ENCODE measurements at places on chromosomes 2 and 18.
A peak's percentile ranks its signal among the peaks of the same experiment; 100 is the strongest.

GRCh38 chr18:32360682-32361345 is 109.9 kb downstream of the GAREM1 start:
- DNase-seq = no peak

- no peak for DNase-seq
Measured at GRCh38 chr2:33197198-33197938, 250.6 kb downstream of the LTBP1 start.

GRCh38 chr2:181457741-181458425 is 697 bp downstream of the ITGA4 start:
- DNase-seq = peak; percentile 69

- DNase-seq = no peak
Measured at GRCh38 chr2:186740266-186740665, 46.4 kb downstream of the FAM171B start.

DNA sequence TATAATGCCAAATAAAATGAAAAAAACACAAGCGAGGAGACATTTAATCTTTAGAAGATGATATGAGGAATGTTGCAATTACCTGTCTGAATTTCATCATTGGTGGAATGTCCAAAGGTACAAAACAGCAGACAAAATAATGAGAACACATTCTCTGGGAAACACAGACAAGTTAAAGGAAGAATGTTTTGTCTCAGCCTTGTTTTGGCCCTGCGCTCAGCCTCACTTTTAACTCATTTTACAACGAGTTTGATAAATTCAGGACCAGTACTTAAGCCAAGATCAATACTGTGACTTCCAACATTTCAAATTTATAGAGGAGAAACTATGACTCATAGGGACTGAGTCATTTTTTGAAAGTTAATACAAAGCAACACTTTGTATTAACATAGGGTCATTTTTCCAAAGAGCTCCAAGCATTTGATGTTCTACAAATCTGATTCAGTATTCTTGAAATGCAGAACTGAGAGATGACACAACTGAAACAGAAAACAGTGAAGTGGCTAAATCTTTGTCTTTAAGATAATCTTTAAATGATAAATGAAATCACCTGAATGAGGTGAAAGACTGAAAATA is 833.2 kb upstream of the CHAC2 start:
- DNase-seq = no peak

GRCh38 chr18:76592981-76593381 is 97.9 kb upstream of the ZNF516 start:
- DNase-seq = no peak

- DNase-seq = no peak
Measured at GRCh38 chr2:230885463-230886130, 20.9 kb downstream of the ITM2C start.

DNA sequence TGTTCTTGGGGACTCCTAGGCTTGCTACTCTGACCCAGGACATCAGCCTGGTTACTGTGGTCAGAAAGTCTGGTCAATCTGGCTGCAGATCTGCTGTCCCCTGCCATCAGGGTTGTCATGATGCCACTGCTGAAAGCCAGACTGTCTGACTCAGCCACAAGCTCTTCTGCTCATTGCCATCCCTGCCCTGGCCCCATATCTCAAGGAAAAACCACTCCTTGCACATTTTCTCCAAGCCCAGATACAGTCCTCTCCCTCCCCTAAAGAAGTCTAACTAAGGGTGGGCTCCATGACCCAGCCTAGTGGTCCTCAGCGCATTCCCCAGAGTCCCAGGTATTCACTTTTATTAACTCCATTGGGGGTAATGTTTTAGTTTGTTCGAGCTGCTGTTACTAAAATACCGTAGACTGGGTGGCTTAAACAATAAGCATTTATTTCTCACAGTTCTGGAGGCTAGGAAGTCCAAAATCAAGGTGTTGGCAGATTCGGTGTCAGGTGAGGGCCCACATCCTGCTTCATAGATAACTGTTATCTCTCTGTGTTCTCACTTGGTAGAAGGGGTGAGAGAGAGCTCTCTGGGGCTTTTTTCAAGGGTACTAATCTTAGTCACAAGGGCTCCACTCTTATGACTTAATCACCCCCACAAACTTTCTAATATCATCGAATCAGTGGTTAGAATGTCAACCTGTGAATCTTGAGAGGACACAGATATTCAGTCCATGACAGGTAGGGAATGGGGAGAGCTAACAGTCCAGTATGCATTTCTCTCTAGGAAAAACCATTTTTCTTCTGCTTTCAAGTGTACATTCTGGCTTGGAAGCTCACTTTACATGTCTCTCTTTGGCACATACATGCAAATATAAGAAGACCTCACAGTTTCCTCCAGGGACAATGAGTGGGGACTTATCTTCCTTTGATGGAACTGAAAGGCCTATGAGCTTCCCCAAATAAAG is 94.8 kb upstream of the CXCR4 start:
- DNase-seq = peak; percentile 62

DNA sequence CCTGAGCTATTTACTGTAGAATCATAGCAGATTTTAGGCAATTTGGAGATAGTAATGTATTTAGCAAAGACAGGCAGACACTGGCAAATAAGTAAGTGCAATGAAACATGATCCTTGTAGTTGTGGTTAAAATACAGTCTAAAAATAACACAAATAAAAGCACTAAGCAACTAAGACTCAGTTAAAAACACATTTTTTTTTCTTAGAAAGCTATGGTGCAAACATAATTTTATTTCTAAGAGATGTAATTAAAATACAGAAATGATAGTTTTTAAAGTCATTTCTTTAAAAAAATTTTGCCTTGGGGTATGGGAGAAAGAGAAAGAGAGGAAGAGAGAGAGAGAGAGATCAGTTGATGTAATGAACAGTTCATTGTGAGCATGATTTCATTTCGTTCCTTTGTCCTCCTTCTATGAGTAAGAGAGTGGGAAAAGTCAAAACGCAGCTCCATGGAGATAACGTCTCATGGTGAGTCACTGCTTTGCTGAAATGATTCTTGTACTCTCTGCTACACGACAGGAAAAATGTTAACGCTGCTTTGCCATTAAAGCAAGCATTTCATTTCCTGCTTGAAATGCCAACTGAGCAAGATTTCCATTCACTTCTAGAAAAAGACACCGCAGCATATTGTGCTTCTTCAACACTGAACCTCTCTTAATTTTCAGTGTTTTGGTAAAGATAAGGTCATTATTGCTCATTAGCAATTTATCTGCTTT is 61.3 kb upstream of the PGAP1 start:
- DNase-seq = peak; percentile 41

- no peak for DNase-seq
Measured at GRCh38 chr2:447902-448665, 160.2 kb upstream of the ALKAL2 start.

DNA sequence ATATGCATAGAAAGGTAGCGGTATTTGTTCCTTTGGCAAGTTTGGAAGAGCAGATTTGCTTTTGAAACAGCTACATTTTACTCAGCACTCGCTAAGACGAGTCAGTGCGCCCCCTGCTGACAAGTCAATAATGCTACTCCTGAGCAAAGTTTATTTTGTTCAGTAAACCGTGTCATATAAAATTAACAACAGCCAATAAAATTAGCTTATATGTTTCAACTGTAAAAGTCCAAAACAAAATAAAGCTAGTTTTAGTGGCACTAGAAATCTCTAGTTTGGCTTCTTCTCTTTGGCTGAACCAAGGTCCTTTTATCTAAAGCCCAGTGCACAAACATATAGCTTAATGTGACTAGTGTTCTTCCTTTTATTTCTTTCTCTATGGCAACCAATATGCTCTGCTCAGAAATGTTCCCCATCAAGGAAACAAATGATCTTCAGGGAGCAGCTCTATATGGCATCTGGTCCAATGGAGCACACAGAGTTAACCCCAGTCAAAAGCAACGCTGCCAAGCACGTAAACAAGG is 4.2 kb upstream of the POU3F3 start:
- DNase-seq = peak; percentile 28

DNA sequence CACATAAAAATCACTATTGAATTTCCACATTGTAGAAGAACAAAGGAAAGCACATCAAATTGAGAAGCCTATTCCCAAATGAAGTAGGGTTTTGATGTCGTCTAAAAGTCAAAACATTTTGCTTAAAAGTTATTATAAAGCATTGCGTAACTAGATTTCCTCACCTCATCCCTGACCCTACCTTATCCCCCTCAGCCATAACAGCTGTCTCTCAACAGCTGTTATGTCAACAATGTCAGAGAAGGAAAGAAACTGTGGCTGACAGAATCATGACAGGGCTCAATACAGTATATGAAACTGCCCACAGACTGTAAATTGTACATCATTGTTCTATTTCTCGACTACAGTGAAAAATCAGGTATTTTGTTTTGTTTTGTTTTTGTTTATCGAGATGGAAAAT is 63.0 kb upstream of the ACVR1C start:
- no peak for DNase-seq

GRCh38 chr18:47999801-48000248 is 69.4 kb upstream of the SMAD2 start:
- no peak for DNase-seq

- no peak for DNase-seq
Measured at GRCh38 chr2:3270095-3270478, 107.5 kb downstream of the EIPR1 start.

GRCh38 chr18:55573386-55573785 is 14.6 kb downstream of the TCF4 start:
- no peak for DNase-seq

DNA sequence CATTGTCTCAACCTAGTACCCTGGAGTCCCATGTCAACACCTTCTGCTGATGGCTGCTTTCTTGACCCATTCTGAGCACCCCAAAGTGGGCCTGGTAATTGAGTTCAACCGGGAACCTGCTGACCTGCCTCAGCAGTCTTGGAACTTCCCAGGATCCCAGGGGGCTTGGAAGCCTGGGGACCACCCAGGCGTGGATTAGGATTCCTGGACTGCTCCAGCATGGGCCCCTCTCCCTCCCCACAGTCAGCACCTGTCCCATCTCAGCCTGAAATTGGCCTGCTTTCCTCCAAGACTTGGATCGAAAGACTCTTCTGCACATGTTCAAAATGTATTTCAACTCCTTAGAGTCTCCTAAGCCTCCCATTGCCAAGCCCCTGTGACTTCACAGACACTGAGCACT is 15.4 kb upstream of the MRPL33 start:
- no peak for DNase-seq

GRCh38 chr2:11348209-11348749 is 3.8 kb upstream of the ROCK2 start:
- no peak for DNase-seq

GRCh38 chr2:168030862-168031624 is 216.4 kb downstream of the STK39 start:
- no peak for DNase-seq

GRCh38 chr2:96685577-96686459 is 43.3 kb downstream of the FER1L5 start:
- DNase-seq = no peak

- no peak for DNase-seq
Measured at GRCh38 chr2:191385416-191386160, 140.4 kb downstream of the MYO1B start.

DNA sequence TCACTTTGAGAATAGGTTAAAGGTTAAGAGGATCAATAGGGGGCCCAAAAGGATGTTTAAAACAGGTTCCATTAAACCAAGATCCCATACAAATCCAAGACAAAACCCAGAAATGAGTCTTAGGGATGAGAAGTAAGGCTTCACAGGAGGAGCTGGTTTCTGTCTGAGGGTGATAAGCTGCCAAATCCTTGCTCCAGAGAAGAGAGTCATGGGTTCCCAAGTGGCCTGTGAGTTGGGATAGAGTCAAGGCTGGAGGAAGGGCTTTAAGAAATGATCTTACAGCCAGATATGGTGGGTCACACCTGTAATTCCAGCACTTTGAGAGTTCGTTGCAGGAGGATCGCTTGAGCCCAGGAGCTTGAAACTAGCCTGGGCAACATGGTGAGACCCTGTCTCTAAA is 40.2 kb upstream of the LCLAT1 start:
- no peak for DNase-seq

- no peak for DNase-seq
Measured at GRCh38 chr2:33022989-33023727, 76.4 kb downstream of the LTBP1 start.

- DNase-seq = no peak
Measured at GRCh38 chr2:2399396-2399795, 68.3 kb upstream of the MYT1L start.

- no peak for DNase-seq
Measured at GRCh38 chr18:43175257-43175656, 59.8 kb upstream of the RIT2 start.

DNA sequence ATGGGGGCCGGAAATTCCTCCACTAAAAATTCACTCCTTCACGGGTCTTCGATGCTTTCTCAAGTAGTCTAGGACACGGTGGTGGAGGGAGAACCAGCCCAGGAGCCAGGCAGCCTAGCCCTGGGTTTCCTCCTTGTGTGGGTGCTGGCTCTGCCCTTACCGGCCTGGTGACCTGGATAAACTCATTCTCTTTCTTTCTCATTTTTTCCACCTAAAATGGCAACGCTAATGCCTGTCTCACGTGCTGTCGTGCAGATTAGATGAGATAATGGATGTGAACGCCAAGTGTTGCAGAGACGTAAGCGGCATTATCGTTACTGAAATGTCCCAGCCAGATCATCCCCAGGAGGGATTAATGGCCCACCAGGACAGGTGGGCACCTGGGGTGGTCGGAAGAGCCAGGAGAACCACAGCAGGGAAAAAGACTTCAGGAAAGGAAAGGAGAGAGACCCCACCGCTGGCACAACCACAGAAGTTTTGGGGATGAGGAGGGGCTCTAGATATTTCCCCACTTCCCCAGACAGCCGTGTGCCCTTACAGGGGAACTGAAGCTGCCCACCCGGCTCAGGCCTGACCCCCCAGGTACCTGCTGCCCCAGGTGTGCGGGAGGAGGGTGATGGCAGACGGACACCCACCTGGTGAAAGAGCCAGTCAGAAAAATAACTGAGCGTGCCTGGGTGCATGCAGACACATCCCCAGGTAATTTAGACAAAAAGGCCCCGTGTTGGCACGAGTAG is 100.8 kb upstream of the ASAP2 start:
- DNase-seq = no peak

GRCh38 chr2:10551496-10551895 is 103.4 kb upstream of the ODC1 start:
- no peak for DNase-seq

DNA sequence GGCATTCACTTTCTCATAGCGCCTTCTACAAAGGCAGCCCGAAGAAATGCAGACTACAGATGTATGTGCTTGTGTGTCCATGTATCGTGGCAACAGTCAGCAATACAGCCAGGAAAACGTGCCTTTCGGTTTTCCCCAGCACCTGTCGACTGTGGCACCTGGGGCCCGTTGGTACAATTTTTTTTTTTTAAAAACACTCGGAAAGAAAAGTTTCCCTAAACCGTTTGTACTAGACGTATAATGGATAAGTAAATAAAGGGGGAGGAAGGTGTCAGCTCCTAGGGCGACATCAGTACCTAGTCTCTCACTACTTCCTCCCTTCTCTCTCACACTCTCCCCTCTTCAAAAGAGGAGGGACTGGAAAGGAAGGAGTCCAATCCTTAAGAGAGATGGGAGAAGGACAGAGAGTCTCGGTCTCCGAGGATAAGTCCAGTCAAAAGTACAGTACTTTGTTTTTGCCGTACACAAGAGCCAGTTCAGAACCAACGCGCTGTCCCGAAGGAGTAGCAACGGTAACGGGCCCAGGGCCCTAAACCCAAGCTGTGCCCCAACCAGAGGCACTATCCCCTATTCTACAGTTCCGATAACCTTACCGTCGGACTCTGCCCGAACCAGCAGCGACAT is 759 bp downstream of the PPP4R3B start:
- DNase-seq = peak; percentile 45
